ENCODE measurements at places on chromosomes 6 and 20. TPM values are rescaled to one million over a fixed set of nuclear protein-coding genes. Genes with fewer than 3 reads are reported as not detected.

- DNase-seq, result no peak
Observed at GRCh38 chr20:56223352-56223751, 25.2 kb upstream of the MC3R start.

The CRIP3 gene
- total RNA-seq, result not detected

- DNase-seq, result no peak
Observed at GRCh38 chr20:44837946-44838345, 27.6 kb upstream of the RIMS4 start.

DNA sequence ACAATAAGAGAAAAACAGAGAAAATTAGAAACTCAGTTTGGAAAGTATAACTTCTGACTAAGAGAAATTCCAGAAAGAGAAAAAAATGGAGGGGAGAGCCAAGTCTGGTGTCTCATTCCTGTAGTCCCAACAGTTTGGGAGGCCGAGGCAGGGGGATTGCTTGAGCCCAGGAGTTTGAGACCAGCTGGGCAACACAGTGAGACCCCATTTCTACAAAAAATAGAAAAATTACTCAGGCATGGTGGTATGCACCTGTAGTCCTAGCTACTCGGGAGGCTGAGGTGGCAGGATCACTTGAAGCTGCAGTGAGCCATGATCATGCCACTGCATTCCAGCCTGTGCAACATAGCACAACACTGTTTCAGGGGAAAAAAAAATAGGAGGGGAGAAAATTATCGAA lies 3.1 kb upstream of the KIF3B start:
- no peak for DNase-seq

- DNase-seq, result no peak
Observed at GRCh38 chr6:23499549-23499948, 626.5 kb upstream of the NRSN1 start.

The SIM1 gene
- total RNA-seq, result 0.51 TPM

DNA sequence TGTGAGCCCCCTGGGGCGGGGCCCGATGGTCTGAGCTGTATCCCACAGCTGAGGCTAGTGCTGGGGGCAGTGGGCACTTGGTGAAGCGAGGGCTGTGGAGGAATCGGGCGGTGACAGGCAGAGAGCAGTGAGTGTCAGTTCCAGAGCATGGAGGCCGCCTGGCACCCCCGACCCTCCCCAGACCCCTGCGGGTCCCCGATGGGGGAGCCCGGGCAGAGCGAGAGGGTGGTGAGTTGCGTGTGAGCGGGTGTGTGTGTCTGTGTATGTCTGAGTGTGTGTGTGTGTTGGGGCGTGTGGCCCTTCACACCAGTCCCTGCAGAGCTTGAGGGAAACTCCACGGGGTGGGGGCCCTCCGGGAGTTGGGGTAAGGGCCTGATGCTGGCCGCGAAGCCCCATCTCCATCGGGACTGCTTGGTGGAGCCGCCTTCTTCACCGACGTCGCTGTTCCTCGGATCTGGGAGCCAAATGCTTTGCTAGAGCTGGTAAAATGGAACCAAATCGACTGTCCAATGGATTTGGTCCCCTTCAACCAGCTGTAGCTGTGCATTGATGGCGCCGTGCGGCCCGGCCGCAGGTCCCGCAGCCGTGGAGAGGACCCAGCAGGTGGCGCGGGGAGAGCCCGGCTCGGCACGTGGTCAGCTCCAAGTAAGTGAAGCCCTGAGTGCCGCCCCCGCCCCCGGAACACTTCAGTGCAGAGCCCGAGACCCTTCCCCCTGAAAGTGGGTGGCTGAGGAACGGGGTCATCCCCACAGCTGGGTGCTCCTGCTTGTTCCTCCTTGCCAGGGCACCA lies 77.7 kb upstream of the SLCO4A1 start:
- no peak for DNase-seq

GRCh38 chr20:59750209-59750840 lies 146.0 kb downstream of the PHACTR3 start:
- DNase-seq, result no peak

The PEX7 gene
- total RNA-seq, result 21.2 TPM

The TMEM151B gene
- 0.15 TPM for total RNA-seq

DNA sequence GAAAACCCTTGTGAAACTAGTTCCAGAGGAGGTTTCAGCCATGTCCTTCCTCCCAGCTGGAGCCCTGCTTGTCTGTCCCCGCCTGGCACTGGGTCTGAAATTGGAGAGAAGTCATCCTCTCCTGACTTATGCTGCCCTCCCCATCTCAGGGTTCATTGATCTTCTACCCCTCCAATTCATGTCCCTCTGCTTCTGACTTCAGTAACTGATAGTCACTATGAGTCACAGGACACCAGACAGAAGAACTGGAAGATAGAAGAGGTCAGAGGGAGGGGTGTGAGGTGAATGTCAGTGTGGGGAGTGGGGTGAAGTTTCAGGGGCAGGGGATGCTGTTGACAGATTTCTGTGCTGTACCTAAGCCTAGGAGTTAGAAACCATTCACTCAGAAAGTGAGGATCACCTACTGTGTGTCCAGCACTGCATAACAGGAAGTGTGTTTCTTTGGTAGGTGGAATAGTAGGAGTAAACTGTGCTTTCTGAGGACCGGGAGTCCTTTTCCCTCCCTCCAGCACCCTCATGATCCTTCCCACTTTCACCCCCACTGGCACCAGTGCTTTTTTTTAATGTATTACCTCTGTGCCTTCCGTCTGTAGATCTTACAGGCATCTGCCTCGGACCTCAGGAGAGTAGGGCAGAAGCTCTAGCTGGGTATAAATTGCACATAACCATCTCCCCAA lies 627 bp upstream of the RPP21 start:
- DNase-seq, result no peak

DNA sequence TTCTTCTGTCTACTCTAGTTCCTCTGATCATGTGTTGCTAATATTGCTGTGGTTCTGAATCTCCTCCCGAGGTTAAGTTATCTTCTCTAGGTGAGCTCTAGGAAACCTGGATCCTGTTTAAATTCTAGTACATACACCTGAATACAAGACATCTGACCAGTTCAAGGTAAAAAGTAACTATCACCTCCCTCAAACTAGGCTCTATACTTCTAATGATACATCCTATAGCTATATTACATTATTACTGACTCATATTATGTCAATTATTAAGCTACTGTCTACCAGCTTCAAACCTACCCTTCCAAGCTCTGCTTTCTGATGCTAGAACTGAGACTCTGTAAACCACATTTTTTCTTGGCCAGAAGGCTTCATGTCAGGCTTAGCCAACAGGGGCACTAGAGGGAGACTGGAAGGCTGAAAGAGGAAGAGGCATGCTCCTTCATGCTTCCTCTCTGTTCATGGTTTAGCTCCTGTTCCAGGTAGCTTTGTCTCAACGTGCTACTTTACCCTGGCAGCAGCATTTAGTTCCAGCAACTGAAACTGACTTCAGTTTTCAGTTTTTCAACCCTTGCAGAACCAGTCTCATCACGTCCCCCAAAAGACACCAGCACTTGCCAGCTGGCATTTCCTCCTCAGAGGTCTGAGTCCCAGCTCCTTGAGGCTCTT lies 148.4 kb upstream of the TOP1 start:
- DNase-seq, result no peak

The ABCC10 gene
- total RNA-seq, result 22.8 TPM

GRCh38 chr20:44829688-44830087 lies 19.3 kb upstream of the RIMS4 start:
- DNase-seq, result no peak

The TFAP2B gene
- total RNA-seq, result 4.3 TPM

The PRSS16 gene
- total RNA-seq, result 15.3 TPM

Measured in suprapubic skin (tissue), 4 donors.